ENCODE measurements at places on chromosomes 7 and 10.
A peak's percentile ranks its signal among the peaks of the same experiment; 100 is the strongest.

DNA sequence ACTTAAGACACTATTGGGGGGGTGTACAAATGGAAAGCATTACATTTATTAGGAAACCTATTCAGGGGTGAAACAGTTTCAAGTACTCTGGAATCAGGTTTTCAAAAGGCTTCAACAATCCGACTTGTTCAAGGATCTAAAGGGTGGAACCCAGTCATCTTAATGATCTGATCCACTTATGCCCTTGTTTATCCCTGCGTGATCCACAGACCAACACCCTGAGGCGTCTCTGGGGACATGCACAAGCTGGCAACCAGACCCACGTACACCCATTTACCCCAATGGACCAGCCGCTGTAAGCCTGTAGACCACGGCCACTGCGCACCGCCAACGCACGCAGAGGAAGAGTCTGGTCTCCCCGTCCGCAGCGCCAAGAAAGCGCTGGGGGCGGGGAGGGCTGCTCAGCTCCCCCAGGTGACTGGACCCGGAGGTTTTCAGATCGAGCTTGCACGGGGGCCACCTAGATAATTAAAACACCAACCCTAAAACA, 13.4 kb downstream of the HNRNPF start:
- no peak for DNase-seq

GRCh38 chr7:127034186-127034806, 218.4 kb downstream of the GRM8 start:
- no peak for DNase-seq

DNA sequence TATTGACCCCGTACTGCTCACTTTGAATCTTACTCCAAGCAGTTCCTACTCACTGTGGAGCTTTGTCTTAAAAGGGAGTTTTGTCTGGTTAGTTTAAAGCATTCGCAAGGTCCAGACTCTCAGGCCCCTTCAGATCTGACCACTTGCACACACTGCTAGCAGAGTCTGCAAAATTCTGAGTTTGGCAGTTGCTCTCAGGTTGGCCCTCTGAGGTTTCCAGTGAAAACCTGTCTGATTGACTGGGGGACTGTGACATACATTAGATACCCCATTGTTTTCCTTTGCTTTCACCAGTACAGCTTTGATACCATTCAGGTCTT, 149.2 kb downstream of the XPNPEP1 start:
- DNase-seq: no peak

GRCh38 chr10:118046395-118047156, at the start of gene RAB11FIP2:
RAB11FIP2 (minus strand) TSS chr10:118046941; CDS start chr10:118046163, 778 bp downstream.
- peak; percentile 89 for DNase-seq

GRCh38 chr7:46710927-46711326, 789.9 kb upstream of the IGFBP3 start:
- DNase-seq: no peak

GRCh38 chr10:27446091-27446918, 57.8 kb upstream of the RAB18 start:
- DNase-seq: peak; percentile 29

DNA sequence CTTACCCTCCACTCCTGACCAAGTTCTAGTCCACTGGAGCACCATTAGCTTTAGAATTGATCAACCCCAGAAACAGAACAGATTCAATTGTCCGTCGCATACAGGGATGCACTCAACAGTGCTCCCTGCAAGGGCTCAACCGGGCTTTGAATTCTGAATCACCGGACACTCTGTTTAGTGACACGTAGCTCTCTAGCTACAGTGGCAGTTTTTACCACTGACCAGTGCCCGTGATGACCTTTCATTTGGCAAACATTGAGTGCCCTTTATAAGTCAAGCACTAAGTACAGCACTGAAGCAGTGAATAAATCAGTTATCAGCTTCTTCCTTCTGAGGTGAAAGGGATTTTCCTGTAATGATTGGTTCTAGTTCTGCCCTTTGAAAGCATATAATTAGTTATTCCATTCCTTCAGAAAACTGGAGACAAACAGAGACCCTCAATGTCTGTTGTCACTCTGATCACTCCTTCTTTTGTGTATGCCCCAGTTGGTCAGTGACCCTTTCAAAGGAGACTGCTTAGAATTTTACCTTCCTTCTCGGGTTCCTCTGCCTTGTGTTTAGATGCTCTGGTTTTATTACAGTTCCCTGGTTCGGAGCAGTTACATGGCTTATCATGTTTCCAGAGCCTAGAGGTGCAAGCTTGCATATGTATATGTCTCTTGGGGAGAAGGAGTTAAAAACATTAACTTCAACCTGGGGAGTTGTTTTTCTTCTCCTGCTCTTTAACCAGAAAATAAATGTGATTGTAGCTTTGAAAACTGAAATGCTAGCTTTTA, 68.9 kb downstream of the ZNF365 start:
- DNase-seq: no peak

- no peak for DNase-seq
Measured at GRCh38 chr10:126235091-126235978, 152.9 kb downstream of the ADAM12 start.

- peak; percentile 77 for DNase-seq
Measured at GRCh38 chr7:73811760-73812168, 19.0 kb upstream of the CLDN4 start.

GRCh38 chr7:27248427-27248806, 5.8 kb downstream of the EVX1 start:
- no peak for DNase-seq

- DNase-seq: no peak
Measured at GRCh38 chr10:84551437-84552120, 223.2 kb downstream of the CCSER2 start.

- DNase-seq: no peak
Measured at GRCh38 chr10:101165736-101166135, 34.6 kb downstream of the TLX1 start.

- DNase-seq: no peak
Measured at GRCh38 chr10:125823663-125824251, 411 bp downstream of the BCCIP start.

- DNase-seq: no peak
Measured at GRCh38 chr10:86393362-86393761, 26.8 kb upstream of the GRID1 start.

DNA sequence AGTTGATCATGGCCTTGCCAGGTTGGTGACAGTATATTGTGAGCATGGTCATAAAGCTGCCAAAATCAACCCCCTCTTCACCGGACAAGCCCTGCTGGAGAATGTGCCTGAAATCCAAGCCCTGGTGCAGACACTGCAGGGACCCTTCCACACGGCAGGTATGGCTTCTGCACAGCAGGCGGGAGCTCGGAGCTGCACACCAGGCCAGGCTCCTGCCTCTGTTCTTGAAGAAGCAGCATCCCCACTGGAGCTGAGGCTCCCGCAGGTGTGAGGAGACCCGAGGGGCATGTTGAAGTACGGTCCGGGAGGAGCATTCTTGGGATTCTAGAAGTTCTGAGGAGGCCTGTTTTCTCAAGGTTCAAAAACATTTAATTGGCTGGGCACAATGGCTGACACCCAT, 12.7 kb downstream of the DHTKD1 start:
- DNase-seq: no peak

GRCh38 chr7:4606797-4607196, 75.3 kb upstream of the FOXK1 start:
- no peak for DNase-seq

- no peak for DNase-seq
Measured at GRCh38 chr10:132521041-132521465, 16.5 kb upstream of the INPP5A start.

DNA sequence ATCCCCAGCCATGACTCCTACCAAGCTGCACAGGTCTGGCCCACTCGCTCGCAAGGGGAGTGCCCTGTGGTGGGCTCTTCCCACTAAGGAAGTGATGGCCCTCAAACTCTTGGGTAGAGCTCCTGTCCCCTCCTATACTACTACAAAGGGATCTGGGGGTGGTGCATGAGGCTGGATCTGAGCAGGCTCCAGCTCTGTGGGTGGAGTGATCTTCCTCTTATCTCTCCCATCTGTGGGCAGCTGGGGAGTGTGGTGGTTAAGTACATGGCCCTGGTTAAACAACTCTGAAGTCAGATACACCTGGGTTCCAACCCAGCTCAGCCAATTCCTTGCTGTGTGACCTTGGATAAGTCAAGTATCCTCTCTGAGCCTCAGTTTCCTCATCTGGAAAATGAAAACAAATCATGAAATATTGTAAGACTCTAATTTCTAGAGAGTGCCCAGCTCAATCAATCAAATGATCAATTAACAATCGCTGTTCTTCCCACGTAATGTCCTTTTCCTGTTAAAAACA, 17.4 kb downstream of the DDIT4 start:
- peak; percentile 72 for DNase-seq

GRCh38 chr7:102843850-102844249, 69.0 kb upstream of the LRRC17 start:
- no peak for DNase-seq

DNA sequence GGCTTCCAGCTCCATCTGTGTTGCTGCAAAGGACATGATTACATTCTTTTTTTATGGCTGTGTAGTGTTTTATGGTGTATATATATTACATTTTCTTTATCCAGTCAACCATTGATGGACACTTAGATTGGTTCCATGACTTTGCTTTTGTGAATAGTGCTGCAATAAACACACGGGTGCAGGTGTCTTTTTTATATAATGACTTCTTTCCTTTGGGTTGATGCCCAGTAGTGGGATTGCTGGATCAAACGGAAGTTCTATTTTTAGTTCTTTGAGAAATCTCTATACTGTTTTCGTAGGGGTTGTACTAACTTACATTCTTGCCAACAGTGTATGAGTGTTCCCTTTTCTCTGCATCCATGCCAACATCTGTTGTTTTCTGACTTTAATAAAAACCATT, 189.7 kb downstream of the ACTR3B start:
- no peak for DNase-seq

DNA sequence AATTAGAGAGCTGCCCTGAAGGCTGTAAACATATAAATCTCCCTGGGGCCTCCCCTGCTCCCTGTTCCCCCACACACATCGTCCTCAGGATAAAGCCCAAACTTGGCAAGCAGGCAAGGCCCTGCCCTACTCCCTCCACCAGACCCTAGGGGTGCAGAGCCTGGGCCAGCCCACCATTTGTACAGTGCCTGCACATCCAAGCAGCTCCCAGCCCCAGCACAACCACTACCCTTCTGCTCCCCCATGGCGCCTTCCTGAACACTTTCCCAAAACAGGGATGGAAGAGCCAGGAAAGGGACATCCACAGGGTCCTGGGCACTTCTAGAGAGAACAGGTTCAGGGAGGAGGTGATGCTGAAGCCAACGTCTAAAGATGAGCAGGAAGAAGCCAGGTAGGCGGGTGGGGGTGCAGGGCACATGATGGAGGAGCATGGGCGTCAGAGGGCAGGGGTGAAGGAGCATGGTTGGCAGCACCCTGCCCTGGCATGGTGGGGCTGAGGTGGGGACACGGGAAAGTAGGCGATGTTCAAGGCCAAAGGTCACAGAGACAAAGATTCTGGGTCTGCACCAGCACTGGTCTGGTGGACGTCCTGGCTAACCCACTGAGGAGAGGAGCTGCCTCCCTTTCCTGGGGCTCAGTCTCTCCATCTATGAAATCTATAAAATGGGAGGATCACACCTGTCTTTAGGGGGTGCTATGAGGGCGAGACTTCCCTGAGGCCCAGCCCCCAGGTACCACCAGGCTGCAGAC, 140.6 kb downstream of the ARHGAP22 start:
- no peak for DNase-seq

DNA sequence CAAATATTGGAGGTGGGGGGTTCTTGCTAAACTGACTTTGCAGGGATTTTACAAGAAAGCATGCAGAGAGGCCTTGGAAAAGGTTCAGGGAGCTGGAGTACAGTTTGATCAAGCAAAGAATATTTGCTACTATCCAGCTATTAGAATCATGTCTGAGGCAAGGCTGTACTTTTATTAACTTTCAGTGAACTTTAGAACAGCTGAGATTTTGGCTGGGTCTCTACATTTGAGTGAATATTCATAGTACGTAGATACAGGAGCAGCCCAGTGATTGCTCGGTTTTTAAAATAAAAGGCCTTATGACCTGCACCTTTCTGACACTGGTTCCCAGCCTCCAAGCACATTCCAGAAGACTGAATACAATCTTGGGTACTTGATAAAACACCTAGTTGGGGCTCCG, 496.8 kb upstream of the AKR1E2 start:
- DNase-seq: no peak

DNA sequence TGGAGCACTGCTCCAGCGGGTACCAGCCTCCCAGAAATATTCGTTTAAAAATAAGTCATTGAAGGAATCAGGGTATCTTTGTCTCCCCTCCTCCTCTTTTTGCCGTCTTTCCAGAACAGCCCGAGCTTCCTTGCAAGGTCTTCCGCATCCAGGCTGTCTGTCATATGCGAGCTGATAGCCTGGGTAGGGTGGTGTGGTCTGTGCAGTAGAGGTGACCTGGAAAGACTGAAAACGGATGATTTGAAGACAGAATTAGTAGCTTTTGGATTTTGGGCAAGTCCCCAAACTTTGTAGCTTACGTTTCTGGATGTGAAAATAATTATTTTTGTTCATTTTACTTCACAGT, 480 bp downstream of the VPS50 start:
- DNase-seq: peak; percentile 53

GRCh38 chr10:69800665-69801064, 1.0 kb upstream of the COL13A1 start:
- DNase-seq: no peak

GRCh38 chr7:47634273-47634672, 52.4 kb upstream of the TNS3 start:
- DNase-seq: no peak

- DNase-seq: no peak
Measured at GRCh38 chr7:96774358-96774757, 64.7 kb upstream of the SEM1 start.

DNA sequence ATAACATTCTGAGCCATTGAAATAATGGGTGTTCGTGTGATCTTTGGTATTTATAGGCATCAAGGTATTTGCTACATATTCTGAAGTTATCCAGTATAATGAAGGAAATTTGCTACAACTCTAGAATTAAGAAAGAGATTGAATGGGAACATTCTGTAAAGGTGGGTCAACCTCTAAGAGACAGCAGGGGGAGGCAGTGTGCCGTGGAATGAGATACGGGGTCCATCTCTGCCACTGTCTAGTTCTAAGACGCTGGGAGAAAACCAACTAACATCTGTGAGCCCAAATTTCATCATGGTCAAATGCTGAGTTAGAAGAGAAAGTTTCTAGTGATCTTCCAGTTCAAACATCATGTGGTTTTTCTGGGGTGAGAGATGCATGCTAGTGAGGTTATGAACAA, 368.9 kb downstream of the SORCS1 start:
- DNase-seq: no peak

DNA sequence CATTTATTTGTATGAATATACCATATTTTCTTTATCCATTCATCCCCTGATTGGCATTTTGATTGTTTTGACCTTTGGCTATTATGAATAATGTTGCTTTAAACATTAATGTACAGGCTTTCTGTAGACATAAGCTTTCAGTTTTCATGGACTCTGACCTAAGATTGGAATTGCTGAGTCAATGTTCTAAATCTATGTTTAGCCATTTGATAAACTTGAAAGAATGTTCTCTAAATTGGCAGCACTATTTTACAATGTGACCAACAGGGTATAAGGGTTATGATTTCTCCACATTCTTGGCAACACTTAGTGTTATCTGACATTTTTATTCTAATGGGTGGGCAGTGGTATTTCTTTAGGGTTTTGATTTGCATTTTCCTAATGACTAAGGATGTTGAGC, 229.7 kb upstream of the ETV1 start:
- no peak for DNase-seq

- no peak for DNase-seq
Measured at GRCh38 chr7:99623702-99624447, 7.1 kb downstream of the ZSCAN25 start.

GRCh38 chr7:106017657-106018056, 54.6 kb downstream of the CDHR3 start:
- no peak for DNase-seq

- DNase-seq: no peak
Measured at GRCh38 chr7:25158966-25159365, 33.9 kb upstream of the CYCS start.

GRCh38 chr7:23299770-23300300, 696 bp downstream of the MALSU1 start:
- DNase-seq: no peak

GRCh38 chr7:141102436-141102835, 28.6 kb downstream of the TMEM178B start:
- no peak for DNase-seq

Data from hematopoietic multipotent progenitor cell treated with erythropoietin and hydrocortisone succinate and interleukin-3 and kit ligand, for 17 days (in vitro differentiated cells).